ENCODE measurements at places on chromosomes 6 and 20. TPM values are rescaled to one million over a fixed set of nuclear protein-coding genes. Genes with fewer than 3 reads are reported as not detected.
A peak's percentile ranks its signal among the peaks of the same experiment; 100 is the strongest.

GRCh38 chr6:7878401-7878964 lies 32.1 kb downstream of the TXNDC5 start:
- peak; percentile 36 for DNase-seq

GRCh38 chr6:99712519-99712918 lies 105.9 kb downstream of the PRDM13 start:
- no peak for DNase-seq

DNA sequence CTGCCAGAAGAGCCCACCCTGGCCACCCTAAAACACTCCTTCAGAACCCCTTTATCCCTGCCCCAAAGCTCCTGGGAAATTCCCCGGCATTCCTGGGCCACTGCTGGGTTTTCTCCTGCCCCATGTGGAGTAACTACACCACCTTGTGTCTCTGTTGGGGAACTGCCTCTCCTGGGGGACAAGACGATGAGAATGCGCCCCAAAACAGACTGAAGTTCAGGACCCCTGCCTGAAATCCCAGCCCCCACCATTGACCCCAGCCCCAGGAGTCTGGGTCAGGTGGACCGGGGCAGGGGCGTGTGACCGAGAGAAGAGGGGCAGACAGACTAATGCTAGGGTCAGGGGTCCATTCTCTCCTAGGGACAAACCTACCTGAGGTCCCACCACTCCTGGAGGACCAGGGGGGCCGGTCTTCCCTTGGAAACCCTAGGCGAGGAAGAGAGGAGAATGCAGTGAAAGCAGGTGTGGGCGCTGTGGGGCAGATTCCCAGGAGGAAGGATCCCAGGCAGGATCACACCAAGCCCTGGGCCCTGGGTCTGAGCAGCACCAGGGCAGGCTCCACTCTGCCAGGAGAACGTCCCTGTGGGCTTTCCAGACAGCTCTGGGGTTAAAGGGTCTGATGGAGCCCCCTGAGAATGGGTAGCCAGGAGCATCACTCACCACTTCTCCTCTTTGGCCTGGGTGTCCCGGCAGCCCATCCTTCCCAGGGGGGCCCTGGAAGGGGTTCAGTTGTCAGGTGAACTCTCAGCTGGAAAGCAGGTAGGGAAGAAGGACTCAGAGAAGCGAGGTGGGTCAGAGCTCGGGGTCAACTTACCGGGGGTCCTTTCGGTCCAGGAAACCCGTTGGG lies 19.4 kb downstream of the COL11A2 start:
- DNase-seq: peak; percentile 43

DNA sequence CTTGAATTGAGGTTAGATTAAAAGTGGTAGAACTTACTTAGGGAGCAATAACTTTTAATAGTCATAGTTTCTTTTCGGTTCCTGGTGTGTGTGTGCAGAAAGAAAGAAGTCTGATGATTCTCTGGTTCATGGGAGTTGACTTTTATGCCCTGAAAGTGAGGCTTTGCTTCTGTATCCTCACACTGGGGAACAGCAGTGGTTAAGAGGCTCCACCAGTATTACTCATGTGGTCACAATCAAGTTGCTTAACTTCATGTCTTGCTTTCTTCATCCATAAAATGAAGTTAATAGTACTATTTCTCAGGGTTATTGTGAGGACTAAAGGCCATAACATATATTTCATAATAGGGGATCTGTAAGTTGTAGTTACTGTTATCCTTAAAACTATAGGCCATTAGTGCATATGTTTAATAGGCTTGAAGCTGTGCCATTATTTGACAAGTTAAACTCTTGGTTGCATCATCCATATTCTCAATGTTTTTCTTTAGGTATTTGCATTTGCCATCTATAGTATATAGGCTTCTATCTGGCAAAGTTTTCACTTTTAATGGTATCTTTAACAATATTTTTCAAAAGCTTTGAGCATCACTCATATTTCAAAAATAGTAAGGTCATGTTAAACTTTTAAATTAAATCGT lies 262.4 kb downstream of the PLCB1 start:
- no peak for DNase-seq

DNA sequence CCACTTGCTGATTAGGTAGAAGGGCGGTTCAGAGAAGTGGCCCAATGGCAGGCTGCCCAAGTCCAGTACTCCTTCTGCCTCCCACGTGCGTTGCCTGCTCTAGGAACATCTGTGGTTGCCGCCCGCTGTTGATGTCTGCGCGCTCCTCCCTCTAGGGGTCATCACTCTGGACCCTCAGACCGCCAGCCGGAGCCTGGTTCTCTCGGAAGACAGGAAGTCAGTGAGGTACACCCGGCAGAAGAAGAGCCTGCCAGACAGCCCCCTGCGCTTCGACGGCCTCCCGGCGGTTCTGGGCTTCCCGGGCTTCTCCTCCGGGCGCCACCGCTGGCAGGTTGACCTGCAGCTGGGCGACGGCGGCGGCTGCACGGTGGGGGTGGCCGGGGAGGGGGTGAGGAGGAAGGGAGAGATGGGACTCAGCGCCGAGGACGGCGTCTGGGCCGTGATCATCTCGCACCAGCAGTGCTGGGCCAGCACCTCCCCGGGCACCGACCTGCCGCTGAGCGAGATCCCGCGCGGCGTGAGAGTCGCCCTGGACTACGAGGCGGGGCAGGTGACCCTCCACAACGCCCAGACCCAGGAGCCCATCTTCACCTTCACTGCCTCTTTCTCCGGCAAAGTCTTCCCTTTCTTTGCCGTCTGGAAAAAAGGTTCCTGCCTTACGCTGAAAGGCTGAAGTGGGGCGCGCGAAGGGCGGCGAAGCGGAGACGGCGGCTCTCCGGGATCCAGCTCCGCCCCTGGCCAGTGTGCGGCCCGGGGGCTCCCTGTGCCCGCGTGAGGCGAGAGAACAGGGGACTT lies 8.5 kb downstream of the TRIM15 start:
- no peak for DNase-seq

- no peak for DNase-seq
These were observed 422.9 kb downstream of the GJA1 start for GRCh38 chr6:121858310-121858709.

DNA sequence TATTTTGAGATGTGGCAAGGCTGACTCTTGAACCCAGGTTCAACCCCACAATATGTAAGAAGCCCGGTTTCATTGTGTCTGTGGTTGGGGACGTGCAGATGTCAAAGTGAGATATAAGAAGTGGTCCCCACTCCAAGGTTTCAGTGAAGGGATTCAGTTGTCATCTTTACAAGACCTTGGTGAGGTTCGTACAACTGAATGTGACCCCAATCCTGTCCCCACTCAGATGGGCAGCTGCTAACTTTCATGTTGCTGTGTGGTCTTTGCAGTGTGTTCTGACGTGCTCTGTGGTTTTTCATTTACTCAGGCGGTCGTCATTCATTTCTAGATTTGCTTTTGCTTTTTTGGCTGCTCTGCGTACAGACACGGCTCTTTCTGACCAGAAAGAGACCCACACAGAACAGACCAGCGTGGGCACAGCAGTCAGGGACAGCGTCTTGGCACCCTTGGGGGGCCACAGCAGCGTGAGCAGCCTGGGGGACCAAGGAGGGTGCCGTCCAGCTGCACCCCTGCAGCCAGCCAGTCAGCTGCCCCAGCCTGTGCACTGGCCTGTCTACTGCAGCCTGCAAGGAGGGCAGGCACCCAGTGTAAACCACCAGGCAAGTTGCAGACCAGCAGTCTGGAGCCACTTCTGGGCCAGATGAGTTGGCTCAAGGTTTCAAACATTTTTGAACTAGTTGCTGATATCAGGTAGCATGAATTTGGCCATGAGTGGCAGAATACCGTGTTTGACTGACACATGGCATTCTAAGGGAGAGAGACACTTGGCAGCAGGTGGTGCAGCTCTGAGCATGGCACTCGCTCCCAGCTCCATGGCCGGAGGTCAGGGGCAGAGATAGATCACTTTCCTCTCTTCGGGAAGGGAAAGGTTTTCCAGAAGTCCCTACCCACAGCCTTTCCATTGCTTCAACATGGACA lies 49.4 kb upstream of the IRF4 start:
- no peak for DNase-seq

DNA sequence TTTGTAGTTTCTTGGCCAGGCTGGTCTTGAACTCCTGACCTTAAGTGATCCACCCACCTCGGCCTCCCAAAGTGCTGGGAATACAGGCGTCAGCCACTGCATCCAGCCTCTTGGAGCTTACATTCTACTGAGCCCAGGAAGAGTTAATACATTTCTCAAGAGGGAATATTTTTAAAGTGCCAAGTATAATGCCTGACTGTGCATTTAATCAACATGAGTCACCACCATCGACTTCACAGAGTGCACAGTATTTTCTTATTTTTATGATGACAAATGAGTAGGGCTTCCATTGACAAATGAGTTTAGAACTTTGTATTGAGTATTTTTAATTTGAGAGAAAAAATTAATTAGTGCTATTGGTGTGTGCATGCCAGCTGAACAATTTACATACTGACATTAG lies 72.2 kb downstream of the SASH1 start:
- DNase-seq: no peak

- DNase-seq: no peak
These were observed 686 bp downstream of the COL12A1 start for GRCh38 chr6:75204959-75205775.

DNA sequence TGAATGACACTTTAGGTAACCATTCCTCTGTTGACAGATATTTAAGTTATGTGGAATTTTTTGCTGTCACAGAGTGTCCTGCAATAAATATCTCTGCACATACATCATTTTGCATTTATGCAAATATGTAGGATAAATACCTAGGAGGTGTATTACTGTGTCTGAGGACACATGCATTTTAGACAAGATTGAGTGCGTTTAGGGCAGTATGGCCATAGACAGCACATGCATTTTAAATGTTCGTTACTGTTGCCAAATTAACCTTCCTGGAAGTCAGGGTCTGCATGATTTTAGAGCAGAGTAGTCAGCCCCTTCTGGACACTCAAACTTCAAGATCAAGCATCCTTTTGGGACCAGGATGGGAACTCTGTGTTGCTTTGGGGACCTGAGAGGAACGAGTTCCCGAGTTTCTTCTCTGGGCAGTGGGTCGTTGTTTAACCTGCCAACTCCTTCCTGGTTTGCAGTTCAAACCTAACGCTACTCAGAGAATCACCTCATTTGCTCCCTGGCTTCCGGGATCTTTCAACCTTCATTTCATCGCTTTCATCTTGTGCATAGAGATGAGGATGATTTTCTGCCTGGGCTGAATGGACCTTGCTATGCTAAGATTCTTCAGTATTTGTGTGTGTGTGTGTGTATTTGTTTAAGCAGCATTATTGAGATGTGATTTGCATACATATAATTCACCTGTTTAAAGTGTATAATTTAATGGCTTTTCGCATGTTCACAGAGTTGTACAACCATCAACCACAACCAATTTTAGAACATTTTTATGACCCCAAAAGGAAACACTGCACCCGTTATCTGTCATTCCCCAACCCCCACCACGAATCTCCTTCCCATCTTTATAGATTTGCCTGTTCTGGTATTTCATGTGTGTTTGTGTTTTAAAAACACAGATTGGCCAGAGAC lies 9.8 kb downstream of the BCAS4 start:
- DNase-seq: no peak

Gene XKR7
- total RNA-seq: not detected

Gene PBOV1
- not detected for total RNA-seq

Gene TPD52L1
- total RNA-seq: 91.0 TPM

Gene PRIM2
- 3.7 TPM for total RNA-seq
